ENCODE measurements at places on chromosomes 4 and X.

- no peak for DNase-seq
Measured at GRCh38 chr4:7841894-7842293, 97.8 kb downstream of the AFAP1 start.

- no peak for DNase-seq
Measured at GRCh38 chr4:90375081-90375480, 247.9 kb downstream of the CCSER1 start.

DNA sequence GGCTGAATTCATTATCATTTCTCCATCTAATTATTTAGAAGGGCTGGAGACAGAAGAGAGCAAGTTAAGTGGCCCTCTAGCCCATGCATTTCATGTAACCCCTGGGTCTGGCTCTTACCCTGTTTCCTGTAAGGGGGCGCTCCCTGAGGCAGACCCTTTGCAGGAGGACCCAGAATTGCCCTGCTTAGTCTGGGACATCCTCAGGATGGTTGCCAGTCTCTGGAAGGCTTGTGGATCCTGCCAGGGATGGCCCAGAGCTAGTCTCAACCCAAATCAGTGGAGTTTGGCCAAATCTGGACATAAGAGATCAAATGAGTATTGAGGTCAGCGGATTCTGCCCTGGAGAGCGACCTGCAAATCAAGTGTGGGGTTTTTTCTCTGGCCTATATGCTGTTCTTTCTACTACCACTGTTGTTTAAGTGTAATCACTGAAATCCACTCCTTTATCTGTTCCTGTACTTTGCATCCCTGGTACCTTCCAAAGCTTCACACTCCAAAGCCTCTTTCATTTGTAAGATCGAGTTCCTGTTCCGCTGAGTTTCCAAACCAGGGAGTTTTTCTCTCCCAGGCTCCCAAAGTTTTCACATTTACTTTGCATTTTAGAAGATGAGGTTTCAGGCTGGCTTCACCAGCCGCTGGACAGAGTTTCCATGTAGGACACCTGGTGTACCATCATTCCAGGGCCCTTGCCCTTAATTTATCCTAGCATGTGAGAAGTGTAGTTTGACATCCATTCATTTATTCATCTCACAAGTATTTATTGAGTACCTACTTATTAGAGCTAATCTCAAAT lies 6.3 kb downstream of the KLF3 start:
- DNase-seq = no peak

DNA sequence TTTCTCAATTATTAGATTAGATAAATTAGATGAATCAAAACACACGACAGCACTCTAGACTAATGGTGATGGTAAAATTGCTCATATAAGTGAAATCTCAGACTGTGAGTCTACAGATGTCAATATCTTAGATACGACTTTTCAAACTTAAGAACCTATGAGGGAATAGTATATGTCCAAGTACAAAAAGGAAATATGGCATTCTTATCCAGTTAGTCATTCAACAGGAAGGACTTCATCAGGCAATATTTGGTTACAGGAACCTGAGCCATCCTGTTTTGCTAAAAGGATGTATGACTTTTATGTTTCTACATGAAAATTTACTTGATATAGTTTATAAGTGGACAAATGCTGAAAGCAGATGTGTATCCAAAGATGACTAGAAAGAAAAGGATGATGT lies 107.0 kb downstream of the CT47B1 start:
- no peak for DNase-seq

Data from suppressor macrophage treated with lipopolysaccharide for 4 hours (primary cell).